A549 (cell line): ENCODE measurements at places on chromosomes 2 and 18.

- no peak for DNase-seq
Observed at GRCh38 chr2:45121236-45121927, 112.1 kb upstream of the SIX2 start.

DNA sequence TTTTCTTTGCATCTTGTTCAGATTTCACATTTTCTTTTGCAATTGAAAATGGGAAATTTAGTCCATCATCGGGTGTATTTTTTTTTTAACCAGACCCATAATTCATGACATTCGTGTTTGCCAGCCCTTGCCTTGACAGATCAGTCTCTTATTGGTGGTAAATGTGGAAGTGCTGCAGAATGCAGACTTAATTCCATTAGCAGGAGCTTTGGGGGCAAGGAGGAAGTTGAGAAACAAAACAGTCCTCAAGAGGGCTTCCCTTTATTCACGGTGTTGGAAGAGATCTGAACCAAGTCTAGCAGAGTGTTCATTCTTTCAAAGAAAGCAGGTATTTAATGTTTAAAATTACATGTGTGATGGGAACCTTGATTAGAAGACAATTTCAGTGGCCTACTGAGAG, 16.6 kb upstream of the RPE start:
- no peak for DNase-seq

- no peak for DNase-seq
Observed at GRCh38 chr18:62760403-62760734, 45.0 kb downstream of the PHLPP1 start.

DNA sequence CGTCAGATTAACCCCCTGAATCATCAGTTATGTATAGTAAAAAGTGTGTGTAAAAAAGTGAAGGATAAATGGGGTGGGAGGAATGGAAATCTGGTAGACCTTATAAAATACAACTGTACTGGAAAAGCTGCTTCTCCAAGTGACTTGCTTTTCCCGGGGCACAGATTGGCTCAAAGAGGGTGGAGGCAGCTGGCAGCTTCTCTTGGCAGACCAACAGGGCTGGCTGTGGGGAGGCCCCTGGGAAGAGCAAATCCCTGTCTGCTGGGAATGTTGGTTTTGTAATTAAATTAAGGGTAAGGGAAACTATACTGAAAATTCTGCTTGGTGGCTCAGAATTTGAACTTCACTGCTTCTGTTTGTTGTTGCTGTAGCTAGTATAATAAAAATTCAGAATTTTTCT, 154.2 kb upstream of the DLX2 start:
- DNase-seq, result no peak

DNA sequence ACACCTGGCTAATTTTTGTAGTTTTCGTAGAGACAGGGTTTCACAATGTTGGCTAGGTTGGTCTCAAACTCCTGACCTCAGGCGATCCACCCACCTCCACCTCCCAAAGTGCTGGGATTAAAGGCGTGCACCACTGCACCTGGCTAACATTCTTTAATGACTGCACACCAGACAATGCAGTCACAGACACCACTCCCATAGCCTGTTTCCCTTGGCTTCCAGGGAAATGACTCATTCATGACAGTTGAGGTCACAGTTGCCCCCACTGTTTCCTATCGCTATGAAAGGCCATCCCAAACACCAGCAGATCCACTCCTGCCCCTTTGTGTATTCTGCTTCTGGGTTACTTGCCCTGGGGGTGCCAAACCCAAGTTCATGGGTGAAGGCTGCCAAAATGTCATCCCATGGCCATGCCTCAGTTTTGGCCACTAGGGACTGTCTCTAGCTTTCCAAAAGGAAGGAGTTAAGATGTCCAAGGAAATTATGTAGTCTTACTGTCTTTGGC, 8.7 kb downstream of the CHMP1B start:
- DNase-seq, result peak; percentile 67

GRCh38 chr2:17879137-17879912, 858 bp downstream of the KCNS3 start:
- DNase-seq, result peak; percentile 82

- DNase-seq, result no peak
Observed at GRCh38 chr2:101300164-101300563, 8.3 kb downstream of the RNF149 start.

DNA sequence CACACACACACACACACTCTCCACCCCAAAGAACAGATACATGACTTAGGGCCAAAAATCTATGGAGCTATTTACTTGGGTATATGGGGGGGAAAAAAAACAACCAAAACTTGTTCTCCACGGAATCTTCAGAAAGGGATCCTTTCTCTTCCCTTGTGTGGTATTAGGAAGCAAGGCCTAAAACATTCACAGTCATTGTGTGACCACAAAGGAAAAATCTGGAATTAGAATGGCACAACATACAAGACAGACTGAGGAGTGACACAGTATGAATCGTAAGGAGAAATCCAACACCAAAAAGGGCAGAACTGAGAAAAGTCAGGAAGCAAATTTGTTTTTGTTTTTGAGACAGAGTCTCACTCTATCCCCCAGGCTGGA, 70.3 kb downstream of the ASXL2 start:
- no peak for DNase-seq

GRCh38 chr18:22169889-22170420, 566 bp downstream of the GATA6 start:
- DNase-seq, result no peak

DNA sequence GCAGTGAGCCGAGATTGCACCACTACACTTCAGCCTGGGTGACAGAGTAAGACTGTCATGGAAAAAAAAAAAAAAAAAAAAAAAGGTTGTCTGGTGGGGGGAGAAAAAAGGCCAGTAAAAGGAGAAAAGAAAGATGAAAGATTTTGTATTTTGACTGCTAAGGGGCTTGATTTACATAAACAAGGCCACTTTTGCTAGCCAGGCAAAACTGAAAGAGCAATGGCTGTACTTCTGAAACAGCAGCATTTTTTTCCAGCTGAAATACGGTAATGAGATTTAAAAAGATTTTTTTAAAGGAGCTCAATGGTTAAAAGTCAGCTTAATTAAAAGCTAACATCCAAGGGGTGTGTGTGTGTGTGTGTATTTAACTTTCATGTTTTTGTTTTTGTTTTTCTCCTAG, 11.3 kb upstream of the OXER1 start:
- DNase-seq, result no peak

- no peak for DNase-seq
Observed at GRCh38 chr18:58152891-58153290, 108.9 kb downstream of the NEDD4L start.

- DNase-seq, result no peak
Observed at GRCh38 chr2:203659331-203660049, 46.9 kb upstream of the CD28 start.

DNA sequence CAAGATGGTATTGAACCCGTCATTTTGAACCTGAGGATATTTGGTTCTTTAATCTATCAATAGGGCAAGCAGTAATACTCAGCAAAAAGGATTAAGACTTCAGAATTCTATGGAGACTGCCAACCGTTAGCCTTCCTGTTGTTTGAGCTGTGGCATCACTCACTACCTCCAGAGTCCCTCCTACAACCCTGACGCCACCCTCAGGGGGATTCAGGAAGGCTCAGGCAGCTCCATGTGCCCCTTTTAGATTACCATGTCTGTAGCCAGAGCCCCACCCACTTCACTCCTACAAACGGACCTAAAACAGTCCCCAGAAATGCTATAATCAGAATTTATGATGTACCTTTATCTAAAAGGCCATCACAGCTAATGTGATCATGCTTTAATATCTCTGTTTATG, 172.9 kb downstream of the EPHA4 start:
- DNase-seq, result no peak

- no peak for DNase-seq
Observed at GRCh38 chr2:130328710-130329109, 14.0 kb upstream of the IMP4 start.

DNA sequence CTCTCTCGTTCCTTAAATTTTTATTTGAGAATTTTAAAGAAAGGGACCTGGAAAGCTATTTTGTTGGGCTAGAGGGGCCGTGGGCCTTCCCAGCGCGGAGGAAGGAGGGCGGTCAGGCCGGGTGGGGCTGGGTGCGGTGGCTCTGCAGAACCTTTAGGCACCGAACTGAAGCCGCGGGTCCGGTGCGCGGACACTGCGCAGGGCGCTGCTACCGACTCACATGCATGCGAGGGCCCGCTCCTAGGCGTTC, 1.6 kb upstream of the TWIST2 start:
- no peak for DNase-seq

DNA sequence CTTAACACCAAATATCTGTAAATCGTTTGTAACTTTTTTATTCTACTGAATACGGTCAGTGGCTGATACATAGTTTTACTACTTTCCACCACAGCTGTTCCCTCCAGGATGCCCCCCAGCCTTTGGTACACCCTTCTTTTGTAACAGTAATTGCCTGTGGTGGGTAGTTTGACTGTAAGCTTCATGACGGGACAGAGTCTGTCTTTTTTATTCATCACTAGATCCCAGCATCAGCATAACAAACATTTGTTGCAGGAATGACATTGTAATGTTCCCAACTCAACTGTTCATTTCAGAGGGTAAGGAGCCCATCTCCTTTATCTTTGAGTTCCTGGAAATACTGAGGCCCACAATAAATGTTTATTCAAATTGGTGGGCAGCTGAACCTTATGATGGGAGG, 67.5 kb downstream of the MBOAT2 start:
- DNase-seq, result no peak

- DNase-seq, result no peak
Observed at GRCh38 chr2:230777721-230778120, 65.1 kb downstream of the CAB39 start.

GRCh38 chr18:3054780-3055179, 41.8 kb upstream of the LPIN2 start:
- no peak for DNase-seq

DNA sequence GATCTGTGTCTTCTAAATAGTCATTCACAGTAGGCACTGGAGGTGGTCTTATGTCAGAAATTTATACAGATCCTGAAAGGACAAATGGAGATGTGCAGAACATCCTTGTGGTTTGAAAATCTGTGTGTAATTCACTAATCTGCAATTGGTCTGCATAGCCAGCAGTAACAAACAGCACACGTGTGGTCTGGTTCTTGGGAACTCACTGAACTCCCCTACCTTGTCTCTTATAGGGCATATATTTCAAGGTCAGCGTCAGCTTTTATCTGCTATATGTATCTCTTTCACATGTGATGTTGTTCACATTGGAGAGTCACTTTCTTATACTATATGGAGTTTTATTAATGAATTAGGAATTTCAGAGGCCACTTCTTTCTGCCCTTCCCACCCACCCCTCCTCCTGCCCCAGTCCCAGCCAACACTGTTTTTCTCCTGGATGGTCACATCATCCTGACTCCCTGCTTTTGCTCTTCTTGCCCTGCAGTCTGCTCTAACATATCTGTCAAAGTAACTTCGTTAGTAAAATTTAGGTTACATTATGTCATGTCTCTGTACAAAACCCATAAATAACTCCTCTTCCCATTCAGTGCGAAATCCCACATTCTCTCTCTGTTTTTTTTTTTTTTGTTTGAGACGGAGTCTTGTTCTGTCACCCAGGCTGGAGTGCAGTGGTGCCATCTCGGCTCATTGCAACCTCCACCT, 35.4 kb upstream of the CABYR start:
- no peak for DNase-seq

- no peak for DNase-seq
Observed at GRCh38 chr2:221486106-221486505, 86.0 kb downstream of the EPHA4 start.

DNA sequence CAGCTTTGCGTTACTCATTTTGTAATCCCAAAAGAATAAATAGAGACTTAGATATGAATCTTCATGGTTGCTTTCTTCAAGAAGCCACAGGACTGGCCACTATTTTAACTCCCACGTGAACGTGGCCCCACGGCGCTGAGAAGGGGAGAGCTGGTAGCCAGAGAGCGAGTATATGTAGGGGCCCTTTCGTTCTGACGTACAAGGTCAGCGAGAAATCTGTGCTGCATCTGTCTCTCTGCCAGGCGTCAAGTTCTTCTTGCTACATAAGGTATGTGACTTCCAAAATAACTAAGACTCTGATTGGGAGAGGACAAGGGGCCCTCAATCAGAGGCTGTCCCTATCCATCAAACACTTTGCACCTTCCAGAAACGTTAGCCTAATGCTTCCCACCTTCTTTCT, 149.2 kb downstream of the PLEKHA3 start:
- no peak for DNase-seq

- DNase-seq, result no peak
Observed at GRCh38 chr2:168380500-168380899, 75.6 kb upstream of the CERS6 start.

- no peak for DNase-seq
Observed at GRCh38 chr2:60528281-60529020, 25.0 kb downstream of the BCL11A start.

DNA sequence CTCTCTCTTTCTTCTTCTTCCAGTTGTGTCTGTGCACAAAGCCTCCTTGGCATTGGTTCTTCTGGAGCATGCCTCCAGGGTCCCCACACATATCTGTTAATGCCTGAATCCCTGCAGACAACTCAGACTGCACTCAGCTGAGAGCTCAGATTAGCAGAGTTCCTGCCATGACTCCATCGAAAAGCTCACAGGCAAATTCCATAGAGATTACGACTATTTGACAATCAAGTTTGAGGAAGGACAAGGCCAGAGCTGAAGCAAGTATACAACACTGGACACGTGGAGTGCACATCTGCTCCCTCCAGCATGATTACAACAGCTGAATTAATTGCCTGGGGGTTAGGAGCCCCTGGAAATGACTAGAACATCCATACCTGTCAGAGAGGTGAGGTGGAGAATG, 190.7 kb downstream of the INSIG2 start:
- DNase-seq, result no peak

GRCh38 chr2:154280543-154280942, 408.8 kb downstream of the GALNT13 start:
- DNase-seq, result no peak

DNA sequence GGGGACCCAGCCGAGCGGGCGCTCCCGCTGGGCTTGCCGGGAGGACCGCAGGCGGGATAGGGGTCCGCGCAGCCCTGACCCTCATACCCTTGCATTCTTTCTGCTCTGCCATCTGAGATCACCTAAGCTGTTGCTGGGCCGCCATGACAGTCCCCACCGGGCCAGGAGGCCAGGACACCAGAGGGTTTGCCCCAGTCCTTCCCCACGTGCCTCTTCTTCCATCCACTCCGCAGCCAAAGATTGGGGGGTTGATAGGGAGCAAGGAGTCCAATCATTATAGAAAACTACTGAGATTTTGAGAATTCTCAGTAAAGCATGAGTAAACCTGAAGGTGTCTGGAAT, 453 bp upstream of the GRB14 start:
- peak; percentile 35 for DNase-seq

GRCh38 chr18:48770243-48770642, 180.5 kb downstream of the SMAD7 start:
- no peak for DNase-seq
